Activated naive CD4-positive, alpha-beta T cell treated with anti-CD3 and anti-CD28 coated beads, Interleukin-2, amount 50 U/mL, for 72 hours (primary cell): ENCODE measurements at places on chromosomes 3 and 15. TPM values are rescaled to one million over a fixed set of nuclear protein-coding genes. Genes with fewer than 3 reads are reported as not detected.

The GXYLT2 gene
- 0.08 TPM for total RNA-seq

- no peak for DNase-seq
Observed at GRCh38 chr3:169242708-169243513, 420.6 kb downstream of the MECOM start.

DNA sequence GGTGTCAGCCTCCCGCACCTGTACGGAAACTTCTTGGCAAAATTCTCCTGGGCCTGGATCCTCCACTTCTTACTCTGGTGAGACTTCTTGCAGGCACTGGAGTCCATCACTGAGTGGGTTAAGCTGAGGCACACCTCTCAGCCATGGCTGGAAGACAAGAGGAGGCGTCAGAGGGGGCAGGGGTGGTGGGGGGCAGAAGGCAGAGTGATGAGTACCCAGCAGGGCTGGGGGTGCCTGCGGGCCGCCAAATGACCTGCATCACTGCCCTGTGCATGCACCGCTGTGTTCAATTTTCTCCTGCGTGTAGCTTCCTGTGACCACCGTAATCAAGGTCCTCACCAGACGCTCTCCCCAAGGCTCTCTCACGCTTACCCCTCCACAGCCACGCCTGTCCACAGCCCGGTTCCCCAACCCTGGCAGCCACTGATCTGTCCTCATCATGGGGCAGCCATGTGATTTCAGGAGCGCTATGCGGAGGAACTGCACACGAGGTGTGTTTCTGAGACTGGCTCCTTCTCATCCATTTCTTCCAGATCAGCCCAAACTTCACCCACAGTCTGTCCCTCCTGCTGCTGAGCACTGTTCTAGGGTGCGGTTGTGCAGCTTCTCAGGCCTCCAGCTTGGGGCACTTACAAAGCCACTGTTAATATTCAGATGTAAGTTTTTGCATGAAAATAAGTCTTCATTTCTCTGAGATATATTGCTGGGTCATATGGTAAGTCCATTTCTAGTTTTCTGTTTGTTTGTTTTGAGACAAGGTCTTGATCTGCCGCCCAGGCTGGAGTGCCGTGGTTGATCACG is 5.2 kb downstream of the C3orf22 start:
- peak; percentile 50 for DNase-seq

- DNase-seq, result no peak
Observed at GRCh38 chr3:58899159-58899952, 150.5 kb downstream of the CFAP20DC start.

- DNase-seq, result no peak
Observed at GRCh38 chr3:184126006-184126405, 9.2 kb upstream of the EIF2B5 start.

GRCh38 chr3:177802151-177802900 is 605.0 kb upstream of the TBL1XR1 start:
- no peak for DNase-seq

- no peak for DNase-seq
Observed at GRCh38 chr3:175646865-175647264, 787.7 kb downstream of the NAALADL2 start.
